Aorta (tissue), 5 donors: ENCODE measurements at places on chromosomes 6 and 20. TPM values are rescaled to one million over a fixed set of nuclear protein-coding genes. Genes with fewer than 3 reads are reported as not detected.
A peak's percentile ranks its signal among the peaks of the same experiment; 100 is the strongest.

GRCh38 chr20:35833241-35833640 lies 61.4 kb downstream of the PHF20 start:
- DNase-seq = no peak

DNA sequence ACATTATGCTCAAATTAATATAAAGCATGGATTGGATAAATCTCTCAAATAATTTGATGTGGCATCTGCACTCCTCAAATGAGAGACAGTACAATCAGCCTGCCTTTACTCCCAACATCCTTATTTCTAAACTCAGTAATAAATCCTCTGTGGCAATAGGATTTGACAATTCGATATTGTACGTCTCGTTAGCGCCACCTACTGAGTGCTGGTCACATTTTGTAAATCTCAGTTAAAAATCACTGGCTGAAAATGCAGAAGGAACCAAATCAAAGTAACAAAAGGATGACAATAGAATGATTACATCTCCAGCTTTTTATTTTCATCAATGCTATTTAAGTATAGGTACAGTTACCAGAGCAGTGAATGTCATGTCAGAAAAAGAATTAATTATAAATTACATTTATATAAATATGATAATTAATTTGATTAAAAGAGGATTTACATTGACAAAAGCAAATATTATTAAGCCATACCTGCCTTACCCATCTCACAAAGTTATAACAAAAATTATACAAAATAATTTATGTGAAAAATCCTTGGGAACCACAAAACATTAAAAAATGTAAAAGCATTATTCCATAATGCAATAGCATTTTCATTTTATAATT lies 20.2 kb upstream of the GJE1 start:
- peak; percentile 83 for DNase-seq

- DNase-seq = no peak
These were observed 278.6 kb downstream of the TBC1D32 start for GRCh38 chr6:121055572-121056163.

DNA sequence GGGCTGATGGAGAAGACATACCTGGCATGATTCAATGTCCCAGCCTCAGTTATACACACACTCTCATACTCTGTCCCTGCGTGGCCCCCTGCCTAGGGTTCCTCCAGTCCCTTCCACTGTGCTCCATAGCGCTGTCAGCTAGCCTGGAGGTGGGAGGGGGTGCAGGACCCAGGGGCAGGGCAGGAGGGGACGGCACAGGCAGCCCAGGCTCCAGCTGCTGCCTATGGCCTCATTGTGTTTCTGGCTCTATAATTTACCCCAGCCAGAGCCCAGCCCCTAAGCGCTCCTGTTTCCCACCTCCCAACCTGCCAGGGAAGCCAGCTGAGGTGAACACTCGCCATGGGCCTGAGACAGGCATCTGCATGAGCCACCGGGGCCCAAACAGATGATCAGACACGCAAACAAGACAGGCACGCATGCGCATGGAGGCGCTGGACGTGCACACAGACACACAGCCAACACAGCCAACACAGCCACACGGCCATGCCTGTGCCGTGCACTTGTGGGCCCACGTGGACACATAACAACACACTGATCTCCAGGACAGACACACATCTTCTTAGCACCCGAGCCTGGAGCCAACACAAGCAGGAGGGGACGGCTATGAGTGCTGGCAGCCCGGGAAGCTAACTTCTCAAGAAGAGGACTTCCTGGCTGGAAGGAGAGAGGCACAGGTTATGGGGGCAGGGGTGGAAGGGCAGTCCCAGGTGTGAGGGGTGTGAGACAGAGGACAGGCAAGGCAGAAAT lies 124.9 kb downstream of the GRM4 start:
- DNase-seq = peak; percentile 61

DNA sequence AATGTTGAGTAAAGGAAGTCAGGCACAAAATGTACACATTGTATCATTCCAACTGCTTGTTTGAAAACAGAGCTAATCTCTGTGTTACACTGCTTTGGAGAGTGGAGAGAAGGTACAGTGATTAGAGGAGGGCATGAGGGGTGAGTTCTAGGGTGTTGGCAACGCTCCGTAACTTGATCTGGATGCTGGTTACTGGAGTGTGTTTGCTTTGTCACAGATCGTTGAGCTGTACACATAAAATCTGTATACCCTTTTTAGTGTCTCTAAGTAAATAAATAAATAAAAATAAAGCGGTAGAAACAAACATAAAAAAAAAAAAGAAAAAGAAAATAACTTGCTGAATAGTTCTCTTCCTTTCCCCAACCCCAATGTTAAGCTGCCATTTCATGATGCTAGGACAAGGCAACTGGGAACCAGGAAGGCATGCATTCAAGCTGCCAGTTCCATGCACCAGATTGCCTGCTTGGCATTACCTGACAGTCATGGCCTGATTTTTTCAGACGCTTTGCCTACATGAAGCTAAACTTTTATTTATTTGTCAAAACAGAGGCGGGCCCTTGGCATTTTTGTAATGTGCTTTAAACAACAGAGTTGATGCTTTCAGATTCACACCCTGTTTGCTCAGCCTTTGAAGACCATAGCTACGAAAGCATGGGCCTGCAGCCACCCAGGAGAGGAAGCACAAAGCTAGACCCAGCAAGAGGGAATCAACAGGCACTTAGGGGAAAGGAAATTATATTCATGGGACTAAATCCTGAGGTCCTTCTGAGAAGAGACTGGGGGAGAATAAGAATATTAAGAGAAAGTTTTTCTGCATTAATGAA lies 21.2 kb downstream of the TNFRSF21 start:
- DNase-seq = no peak

- peak; percentile 79 for DNase-seq
These were observed 54.1 kb upstream of the PTPRT start for GRCh38 chr20:43243672-43244269.

DNA sequence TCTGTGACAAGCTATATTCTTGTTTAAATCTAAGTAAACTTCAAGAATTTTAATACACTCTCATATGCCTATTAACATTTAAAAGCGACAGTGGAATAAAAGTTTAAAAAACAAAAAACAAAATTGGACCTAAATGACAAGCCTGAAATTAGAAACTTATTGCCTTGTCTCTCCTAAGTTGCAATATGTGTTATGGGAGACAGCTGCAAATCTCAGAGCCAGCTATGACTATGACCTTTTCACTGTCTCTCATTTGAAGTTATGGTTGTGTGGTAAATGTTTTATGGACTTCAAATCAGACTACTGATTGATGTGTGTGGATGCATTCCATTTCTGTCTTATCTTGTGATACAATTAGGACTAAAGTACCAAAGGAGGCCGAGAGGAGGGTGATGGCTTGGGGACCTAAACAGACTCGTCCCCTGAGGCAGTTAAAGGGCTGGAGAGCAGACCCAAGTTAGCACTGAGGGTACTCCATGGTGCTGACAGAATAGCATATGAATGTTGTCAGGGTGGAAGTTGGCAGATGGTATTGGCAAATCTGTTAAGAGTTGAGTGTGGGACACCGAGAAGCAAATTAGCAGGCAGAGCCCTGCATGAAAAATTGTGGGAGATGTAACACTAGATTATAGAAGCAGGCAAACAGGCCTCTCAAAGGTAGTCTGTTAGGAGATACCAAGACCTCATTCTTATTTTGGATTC lies 930.1 kb upstream of the MAN1A1 start:
- DNase-seq = no peak

DNA sequence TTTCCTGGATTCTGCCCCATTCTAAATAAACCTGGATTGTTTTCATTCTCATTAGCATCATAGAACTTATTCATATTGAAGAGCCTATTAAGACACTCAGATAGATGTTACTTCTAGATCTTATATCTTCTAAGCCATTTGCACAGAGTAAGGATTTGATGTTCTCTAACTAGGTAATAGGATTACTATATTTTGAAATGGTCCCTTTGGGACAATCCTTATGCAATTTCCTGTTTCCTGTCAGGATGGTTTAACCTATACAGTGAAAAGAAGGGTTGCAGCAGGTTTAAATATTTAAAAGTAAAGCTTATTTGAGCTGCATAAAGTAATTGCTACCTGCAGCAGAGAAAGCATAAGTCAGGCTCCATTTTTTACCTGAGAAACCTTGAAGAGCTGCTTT lies 860.1 kb downstream of the TFAP2A start:
- no peak for DNase-seq

Gene NFATC2
- polyA plus RNA-seq = 3.1 TPM
